ENCODE measurements at places on chromosomes 7 and 10. TPM values are rescaled to one million over a fixed set of nuclear protein-coding genes. Genes with fewer than 3 reads are reported as not detected.

Gene GNGT1
- not detected for total RNA-seq

Gene NSUN6
- 26.0 TPM for total RNA-seq

Gene RADIL
- 7.9 TPM for total RNA-seq

Gene RNLS
- total RNA-seq = 19.9 TPM

Gene CCNJ
- 0.55 TPM for total RNA-seq

Gene DENND2A
- total RNA-seq = 4.1 TPM

Gene HTRA1
- 51.1 TPM for total RNA-seq

Gene ENKUR
- 5.8 TPM for total RNA-seq

Gene CYP2W1
- total RNA-seq = not detected

Gene NOC3L
- total RNA-seq = 15.6 TPM

Gene PAPOLB
- 0.46 TPM for total RNA-seq

Gene ELFN1
- total RNA-seq = 3.0 TPM

Gene MYPN
- total RNA-seq = not detected

Gene FAM25A
- not detected for total RNA-seq

Gene CFTR
- 27.7 TPM for total RNA-seq

Gene MYOF
- total RNA-seq = 138 TPM

Gene HOXA9
- 0.39 TPM for total RNA-seq

Gene LANCL2
- 13.0 TPM for total RNA-seq

Gene SUN3
- total RNA-seq = not detected

Gene DKK1
- total RNA-seq = 9.4 TPM

Data from upper lobe of left lung (tissue), 6 donors.